ENCODE measurements at places on chromosomes 4 and X.

GRCh38 chr4:18111081-18111480, 89.5 kb upstream of the LCORL start:
- DNase-seq: no peak

GRCh38 chr4:7327341-7327885, 107.3 kb downstream of the PSAPL1 start:
- no peak for DNase-seq

- DNase-seq: no peak
Observed at GRCh38 chr4:116930329-116930728, 155.0 kb downstream of the TRAM1L1 start.

- DNase-seq: no peak
Observed at GRCh38 chrX:49269767-49270248, at the start of gene PPP1R3F. PPP1R3F (plus strand) TSS chrX:49269793; CDS start chrX:49269870, 77 bp downstream.

GRCh38 chrX:28802625-28803024, 215.4 kb downstream of the IL1RAPL1 start:
- no peak for DNase-seq

DNA sequence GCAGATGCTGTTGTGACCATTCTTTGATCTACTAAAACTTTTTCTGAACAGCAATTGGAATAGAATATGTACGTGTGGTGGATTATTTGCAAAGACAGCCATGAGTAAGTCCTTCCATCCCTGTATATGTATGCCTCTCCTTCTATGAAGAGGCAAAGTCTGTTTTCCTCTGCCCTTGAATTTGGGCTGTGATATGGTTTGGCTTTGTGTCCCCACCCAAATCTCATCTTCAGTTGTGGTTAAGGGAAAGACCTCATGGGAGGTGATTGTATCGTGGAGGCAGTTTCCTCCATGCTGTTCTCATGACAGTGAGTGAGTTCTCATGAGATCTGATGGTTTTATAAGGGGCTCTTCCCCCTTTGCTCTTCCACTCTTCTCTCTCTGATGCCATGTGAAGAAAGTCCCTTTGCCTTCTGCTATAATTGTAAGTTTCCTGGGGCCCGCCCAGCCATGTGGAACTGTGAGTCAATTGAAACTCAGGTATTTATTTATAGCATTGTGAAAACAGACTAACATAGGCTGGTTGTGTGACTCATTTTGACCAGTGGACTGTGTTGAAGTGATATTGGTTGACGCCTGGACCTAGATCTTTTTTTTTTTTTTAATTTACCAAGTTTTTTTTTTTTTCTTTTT, 108.3 kb upstream of the CAMK2D start:
- DNase-seq: no peak

DNA sequence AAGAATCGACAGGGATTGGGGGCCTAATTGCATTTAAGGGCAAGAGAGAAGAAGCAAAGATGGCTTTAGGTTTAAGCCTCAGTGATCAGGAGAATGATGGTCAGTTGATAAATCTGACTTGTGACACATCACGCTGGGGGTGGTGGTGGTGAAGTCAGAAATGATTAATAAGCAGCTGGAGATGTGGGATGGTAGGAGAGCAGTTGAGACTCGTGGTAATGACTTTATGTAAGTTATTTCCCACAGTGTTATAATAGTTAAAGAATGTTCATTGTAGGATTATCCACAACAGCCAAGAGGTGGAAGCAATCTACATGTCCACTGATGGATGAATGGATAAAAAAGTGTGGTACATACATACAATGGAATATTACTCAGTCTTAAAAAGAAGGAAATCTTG, 178.9 kb upstream of the GPC4 start:
- DNase-seq: no peak

GRCh38 chr4:74621616-74622015, 172.7 kb downstream of the BTC start:
- no peak for DNase-seq

- DNase-seq: no peak
Observed at GRCh38 chr4:86178211-86178610, 181.6 kb downstream of the MAPK10 start.

GRCh38 chrX:71098951-71099506, 3.4 kb downstream of the FOXO4 start:
- no peak for DNase-seq

DNA sequence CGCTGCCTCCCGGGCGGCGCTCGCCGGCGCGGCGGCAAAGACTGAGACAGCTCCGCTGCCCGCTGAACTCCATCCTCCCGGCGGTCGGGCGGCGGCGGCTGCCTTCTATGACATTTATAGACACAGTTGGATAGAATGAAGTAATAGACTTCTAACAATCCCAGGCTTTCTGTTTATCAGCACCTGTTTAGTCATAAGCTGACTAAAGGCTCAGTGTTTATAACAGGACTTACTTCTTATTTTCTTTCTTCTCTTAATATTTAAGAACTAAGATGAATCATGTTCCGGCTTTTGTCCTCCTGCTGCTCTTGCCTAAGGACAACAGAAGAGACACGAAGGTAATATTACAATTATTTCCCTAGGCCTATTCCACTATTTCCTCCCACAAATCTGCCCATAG, 3.9 kb downstream of the ARL13A start:
- DNase-seq: no peak

GRCh38 chr4:78846258-78846657, 70.1 kb downstream of the BMP2K start:
- DNase-seq: no peak

DNA sequence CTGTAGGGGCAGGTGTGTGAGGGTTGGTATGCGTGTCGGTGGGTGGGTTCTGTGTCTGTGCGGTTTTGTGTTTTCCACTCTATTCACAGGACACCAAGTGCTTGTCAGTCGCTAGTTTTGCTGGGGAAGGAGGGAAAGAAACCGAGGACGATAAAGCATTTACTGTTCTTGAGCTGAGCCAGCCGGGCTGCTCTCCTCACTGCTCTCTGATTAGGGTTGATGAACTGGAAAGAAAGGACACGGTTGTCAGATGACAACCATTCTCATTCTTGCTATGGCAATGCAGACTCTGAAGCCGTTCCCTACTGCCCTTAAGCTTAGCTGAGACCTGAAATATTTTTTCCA, 832 bp downstream of the EGFL6 start:
- no peak for DNase-seq

- no peak for DNase-seq
Observed at GRCh38 chrX:69094977-69095669, 70.1 kb downstream of the PJA1 start.

DNA sequence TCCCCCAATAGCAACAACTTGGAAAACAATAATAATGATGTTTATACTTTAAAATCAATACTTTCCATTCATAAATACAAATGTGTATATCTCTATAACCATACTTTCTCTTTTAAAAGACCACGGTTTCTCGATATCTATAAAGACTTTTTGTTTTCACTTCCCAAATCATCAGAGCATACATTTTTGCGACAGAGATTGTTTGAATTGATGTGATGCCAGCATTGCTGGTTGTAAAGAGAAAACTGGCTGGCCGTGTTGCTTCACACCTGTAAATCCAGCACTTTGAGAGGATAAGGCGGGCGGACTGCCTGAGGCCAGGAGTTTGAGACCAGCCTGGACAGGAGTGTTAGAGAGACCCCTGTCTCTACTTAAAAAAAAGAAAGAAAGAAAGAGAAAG, 77.6 kb upstream of the ZNF518B start:
- no peak for DNase-seq

Measured in D721Med (cell line).